ENCODE measurements at places on chromosomes 11 and 22.

GRCh38 chr22:41578818-41579217 is 10.8 kb downstream of the PMM1 start:
- DNase-seq, result no peak

GRCh38 chr11:116615211-116615865 is 157.4 kb downstream of the BUD13 start:
- no peak for DNase-seq

GRCh38 chr11:24496736-24497725 is at the start of gene LUZP2:
Gene LUZP2, plus strand, starts transcription at chr11:24497053.
- DNase-seq, result peak; percentile 7

GRCh38 chr11:111047374-111047773 is 198.2 kb upstream of the POU2AF2 start:
- DNase-seq, result no peak

DNA sequence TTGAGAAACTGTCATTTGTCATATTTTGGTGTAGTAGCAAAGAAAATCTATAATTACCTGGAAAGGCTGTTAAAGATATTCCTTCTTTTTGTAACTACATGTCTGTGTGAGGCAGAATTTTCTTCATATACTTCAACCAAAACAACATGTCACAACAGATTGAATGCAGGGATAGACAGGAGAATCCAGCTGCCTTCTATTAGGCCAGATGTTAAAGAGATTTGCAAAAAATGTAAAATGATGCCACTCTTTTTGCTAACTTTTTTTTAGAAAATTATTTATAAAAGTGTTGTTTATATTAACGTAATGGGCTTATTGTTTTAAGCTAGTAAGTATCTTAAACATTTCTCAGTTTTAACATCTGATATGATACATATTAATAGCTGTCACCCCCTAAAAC is 12.7 kb downstream of the DGKZ start:
- no peak for DNase-seq

DNA sequence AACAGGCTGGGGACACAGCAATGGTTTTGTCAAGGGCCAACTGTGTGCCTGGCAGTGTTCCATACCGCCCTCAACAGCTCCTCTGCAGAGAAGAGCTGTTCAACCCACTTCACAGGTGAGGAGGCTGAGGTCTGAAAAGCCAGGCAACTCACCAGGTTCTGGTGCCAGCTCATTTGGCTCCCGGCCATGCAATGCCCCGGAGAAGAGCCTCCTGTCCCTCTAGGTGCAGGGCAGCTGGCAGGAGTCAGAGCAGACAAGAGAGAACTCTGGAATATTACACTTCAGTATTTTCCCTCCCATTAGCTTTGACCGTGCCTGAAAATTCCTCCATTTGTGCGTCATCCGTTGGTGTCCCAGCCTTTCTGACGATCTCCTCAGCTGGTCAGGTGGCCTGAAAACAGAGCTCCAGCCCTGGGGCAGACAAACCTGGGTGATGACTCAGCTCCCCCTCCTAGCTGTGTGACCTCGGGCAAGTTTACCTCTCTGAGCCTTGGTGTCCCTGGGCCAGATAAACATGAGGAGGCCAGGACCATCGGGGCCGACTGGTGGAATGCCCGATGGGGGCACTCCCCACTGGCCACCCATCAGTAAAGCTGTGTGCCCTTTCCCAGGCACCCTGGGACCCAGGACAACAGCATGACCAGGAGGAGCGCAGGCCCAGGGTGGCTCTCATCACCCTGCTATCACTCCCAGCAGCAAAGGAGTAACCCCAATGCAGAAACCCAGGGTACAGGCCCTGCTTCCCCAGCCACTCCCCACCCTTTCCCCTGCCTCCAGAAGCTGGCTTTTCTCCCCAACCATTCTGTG is 9.6 kb upstream of the C1QTNF6 start:
- DNase-seq, result no peak

- no peak for DNase-seq
Measured at GRCh38 chr22:37331034-37331428, 48.7 kb downstream of the CYTH4 start.

DNA sequence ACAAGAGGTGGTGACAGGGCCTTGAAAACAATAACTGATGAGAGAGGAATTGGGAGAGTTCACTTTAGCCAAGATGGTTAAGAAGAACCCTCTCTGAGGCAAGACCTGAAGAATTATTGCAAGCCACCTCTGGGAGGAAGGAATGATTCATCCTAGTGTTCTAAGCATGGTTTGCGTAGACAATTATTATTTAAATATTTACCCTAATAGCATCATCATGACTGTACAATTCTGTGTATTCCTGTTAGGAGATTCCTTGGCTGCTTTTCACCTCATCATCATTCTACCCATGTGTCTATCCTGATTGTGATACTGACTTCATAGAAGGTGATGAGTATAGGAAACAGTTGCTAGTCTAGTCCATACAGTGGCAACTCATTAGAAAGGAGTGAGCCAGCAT is 264.4 kb downstream of the DDX10 start:
- DNase-seq, result no peak

DNA sequence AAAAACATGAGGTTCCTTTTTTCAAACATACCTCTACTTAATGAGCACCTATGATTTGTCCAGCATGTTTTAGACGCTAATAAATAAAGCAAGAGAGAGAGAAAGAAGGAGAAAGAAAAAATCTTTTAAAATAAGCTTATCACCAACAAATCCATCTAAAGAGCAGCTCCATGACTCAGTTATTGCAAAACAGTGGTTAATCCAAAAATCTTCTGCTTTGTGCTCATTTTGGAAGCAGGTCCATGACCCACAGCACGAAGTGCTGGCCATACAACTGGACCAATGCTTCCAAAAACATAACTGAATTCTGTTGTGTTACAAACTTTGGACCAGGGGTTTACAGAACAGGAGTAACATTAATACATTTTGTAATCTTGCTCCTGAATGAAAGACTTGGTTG is 696.6 kb downstream of the KCNA4 start:
- DNase-seq, result no peak

DNA sequence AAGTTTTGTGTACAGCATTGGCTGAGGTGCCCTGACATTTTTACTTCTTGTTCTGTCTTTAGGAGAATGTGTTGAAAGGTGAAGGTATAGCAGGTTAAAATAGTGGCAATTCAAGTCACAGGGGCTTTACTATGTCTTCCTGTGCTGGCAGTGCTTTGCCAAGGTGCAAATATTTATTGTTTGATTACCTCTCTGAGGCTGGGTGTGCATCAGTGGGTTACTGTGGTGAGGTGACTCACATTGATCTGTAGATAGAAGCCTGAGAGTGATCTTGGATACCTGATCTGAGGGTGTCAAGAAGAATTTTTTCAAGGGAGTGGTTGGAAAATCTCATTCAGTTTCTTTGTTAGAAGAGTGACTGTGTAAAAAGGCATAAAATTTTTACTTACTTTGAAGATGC is 90.0 kb downstream of the ARHGAP42 start:
- DNase-seq, result no peak

DNA sequence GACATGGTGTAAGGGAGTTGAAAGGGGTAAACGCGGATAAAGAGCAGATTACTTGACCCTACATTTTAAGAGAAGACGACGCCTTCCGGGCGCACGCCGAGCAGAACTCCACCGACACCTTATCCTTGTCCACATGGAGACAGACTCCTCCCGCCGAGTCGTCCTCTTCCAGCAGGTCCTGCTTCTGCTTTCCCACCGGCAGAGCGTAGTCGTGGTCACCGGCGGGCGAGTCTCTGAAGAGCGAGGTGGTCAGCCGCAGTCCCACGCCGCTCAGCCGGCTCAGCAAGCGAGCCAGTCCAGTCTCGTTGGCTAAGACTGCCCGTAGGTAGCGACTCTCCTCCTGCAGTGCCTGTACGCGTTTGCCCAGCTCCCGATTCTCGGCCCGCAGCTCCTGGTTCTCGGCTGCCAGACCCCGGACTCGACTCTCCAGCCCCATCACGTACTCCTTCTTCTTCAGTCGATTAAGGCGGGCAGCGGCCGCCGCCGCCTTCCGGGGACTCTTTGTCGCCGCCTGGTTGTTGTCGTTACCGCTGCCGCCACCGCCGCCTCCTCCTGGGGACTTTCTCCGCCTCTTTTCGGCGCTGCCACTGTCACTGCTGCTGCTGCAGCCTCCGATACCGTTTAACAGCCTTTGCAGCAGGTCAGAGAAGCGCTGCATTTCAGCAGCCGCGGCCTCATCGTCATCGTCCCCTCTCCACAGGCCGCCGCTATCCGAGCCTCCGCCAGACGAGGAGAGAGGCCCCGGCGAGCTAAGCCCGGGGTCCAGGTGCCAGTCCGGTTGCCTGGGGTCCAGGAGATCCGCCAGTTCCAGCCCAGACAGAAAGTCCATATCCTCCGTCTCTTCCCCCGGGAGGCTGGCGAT is 945 bp downstream of the CREBZF start:
- peak; percentile 65 for DNase-seq

GRCh38 chr11:111097191-111097590 is 148.3 kb upstream of the POU2AF2 start:
- no peak for DNase-seq

- DNase-seq, result no peak
Measured at GRCh38 chr22:40289991-40290459, 56.3 kb upstream of the ADSL start.

DNA sequence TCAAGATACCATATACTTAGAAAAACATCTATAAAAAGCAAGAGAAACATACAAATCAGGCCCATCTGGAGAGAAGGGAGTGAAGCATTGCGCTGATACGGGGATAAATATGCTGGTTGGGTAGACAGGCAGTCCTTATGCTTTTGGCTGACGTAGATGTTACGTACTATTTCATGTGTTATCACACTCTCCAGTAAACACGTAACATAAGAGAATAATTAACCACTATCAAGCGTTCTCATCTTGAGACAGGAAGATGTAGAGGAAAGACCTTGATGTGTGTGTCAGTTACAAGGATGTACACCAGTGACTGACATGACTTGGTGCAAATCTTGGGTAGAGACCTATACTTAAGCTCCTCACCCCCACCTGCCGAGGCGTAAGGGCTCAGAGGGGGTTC is 86.7 kb upstream of the PRODH start:
- no peak for DNase-seq

Data from C1 segment of cervical spinal cord (tissue), 14 donors.